Stimulated activated CD4-positive, alpha-beta T cell treated with anti-CD3 and anti-CD28 coated beads, Interleukin-1b, Interleukin-23, amount 100 ng/mL, for 24 hours (primary cell): ENCODE measurements at places on chromosomes 7 and 10.

DNA sequence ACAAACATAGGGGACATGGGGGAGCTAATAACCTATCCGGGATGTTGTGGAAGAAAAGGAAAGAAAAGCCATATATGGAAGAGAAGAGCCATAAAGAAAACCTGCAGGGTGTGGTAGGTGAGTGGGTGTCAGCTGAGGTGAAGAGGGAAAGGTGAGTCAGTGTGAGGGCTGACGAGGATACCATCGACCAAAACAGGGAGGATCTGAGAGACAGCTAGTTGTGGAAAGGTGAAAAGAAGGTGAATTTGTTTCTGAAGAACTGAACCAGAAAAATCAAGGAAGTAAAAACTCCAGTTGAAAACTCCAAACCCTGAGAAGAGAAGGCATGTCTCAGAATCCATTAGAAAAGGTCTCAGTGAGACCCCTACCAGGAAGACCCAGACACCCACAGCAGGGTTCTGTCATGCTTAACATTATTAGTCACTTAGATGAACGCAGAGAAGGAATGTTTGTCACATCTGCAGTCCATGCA, 4.1 kb downstream of the BLNK start:
- DNase-seq = no peak

DNA sequence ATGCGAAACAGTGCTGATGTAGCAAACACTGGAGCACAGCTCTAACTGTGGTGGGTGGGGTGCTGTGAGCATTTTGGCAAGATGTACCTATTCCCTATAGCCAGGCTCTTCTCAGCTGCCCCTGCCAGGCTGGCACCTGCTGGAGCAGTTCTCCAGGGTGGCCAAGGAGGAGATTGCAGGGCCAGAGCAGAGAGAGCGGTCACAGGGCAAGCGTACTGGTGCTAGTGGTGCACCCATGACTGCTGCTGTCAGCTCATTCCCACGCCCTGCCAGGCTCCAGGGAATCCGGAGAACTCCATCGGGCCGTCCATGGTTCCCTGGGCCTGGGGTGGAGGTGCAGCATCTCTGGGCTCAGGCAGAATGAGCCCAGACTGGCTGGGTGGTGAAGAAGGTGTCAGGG, 2.1 kb downstream of the COL13A1 start:
- no peak for DNase-seq

- no peak for DNase-seq
Measured at GRCh38 chr7:27459021-27459730, 203.5 kb downstream of the HIBADH start.

DNA sequence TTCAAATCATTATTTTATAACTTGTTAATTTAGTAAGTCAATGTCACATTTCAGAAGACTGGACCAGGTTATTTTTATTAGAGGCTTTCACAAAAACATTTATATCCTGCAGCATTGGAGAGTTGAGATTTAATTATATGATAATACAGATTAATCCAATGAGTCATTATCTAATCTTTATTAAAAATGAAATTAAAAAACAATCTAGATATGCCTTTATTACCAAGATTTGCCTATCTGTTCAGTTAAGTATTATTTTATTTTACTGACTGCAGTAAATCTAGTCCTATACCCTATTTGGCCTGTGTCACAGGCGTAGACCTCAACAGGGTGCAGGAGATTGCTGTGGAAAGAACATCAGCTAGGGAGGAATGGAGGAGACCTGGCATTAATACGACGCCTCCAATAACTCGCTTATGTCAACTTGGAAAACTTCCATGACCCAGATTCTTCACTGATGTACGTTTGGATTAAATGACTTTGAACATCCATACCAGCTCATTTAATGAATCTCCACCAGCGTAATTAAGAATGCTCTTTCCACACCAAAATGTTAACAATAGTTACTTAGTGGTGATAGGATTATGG, 18.2 kb downstream of the PAXIP1 start:
- DNase-seq = no peak

DNA sequence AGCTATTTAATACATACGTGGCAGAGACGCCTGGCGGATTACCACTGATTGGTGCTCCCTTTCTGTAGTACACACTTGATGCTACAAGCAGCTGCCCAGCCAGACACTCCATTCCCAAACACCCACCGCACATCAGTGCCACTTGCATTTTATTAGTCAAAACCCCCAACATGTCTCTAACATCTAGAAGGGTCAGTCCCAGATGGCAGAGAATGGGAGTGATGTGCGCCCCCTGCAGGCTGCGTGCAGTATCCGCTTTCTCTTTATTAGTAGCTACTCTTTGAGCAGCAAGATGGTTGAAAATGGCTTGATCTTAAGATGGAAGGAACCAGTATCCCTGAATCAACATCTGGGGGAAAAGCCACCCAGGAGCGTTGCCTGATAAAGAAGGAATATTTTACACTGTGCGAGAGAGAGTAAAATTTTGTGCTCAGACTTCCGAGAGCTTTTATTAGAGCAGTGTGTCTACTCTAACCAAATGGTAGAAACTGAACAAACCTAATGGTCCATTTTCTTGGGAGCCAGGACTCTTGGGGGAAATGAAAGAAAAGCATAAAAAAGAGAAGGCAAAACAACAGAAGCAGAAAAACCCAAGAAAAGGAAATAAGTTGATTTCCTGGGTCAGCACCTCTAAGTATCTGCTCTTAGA, 78.3 kb downstream of the ST8SIA6 start:
- DNase-seq = peak; percentile 5

GRCh38 chr7:7565018-7565680, 1.5 kb upstream of the MIOS start:
- DNase-seq = no peak

GRCh38 chr7:18978108-18978495, 139.3 kb downstream of the TWIST1 start:
- DNase-seq = no peak

DNA sequence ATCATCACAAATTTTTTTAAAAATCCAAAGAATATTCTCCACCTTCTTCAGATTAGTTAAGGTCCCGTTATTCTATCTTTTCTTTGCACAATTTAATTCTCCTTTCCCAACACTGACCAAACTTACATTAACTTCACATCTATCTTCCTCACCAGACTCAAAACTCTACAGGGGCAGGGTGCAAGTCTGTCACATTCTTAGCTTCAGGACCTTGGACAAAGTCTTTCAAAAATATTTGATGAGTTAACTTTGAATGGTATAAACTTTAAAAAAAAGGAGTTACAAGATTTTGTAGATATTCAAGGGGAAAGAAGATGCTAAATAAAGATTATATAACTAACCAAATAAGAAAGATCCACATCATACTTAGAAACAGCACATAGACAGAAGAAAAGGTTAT, 132.7 kb downstream of the ZNF438 start:
- DNase-seq = no peak
